ENCODE measurements at places on chromosomes 7 and 10.

DNA sequence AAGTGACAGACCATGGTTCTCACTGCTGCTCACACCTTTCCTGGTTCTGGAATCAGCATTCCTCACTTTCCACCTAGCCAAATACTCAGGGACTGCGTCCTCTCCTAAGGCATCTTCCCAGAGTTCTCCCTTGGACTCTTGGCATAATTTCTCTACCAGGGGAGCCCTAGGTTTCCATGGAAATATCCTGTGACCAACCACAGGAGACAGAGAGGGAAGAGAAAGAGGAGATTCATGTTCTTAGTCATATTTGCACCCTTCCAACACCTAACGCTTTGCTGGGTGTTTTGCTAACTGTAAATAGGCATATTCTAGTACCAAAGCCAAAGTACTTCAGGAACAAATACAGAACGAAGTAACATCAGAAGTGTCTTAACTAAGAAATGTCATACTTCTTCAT lies 28.6 kb downstream of the DENND11 start:
- no peak for DNase-seq

- DNase-seq = no peak
Measured at GRCh38 chr7:129162732-129163131, 18.2 kb downstream of the TSPAN33 start.

GRCh38 chr7:133139801-133140200 lies 57.9 kb upstream of the CHCHD3 start:
- DNase-seq = no peak

- DNase-seq = no peak
Measured at GRCh38 chr7:152072421-152072820, 46.9 kb downstream of the GALNT11 start.

DNA sequence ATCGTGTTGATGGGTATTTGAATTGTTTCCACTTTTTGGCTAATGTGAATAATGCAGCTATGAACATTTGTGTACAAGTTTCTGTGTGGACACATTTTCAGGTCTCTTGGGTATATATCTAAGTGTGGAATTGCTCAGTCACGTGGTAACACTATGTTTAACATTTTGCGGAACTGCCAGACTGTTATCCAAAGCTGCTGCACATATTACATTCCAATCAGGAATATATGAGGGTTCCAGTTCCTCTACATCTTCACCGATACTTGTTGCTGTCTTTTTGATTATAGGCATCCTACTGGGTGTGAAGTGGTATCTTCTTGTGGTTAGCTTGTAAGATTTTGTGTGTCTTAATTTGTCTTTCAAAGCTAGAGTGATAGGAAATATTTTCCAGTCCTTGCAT lies 6.8 kb downstream of the PTPN12 start:
- DNase-seq = no peak

GRCh38 chr7:123571684-123572083 lies 14.1 kb upstream of the NDUFA5 start:
- DNase-seq = no peak

DNA sequence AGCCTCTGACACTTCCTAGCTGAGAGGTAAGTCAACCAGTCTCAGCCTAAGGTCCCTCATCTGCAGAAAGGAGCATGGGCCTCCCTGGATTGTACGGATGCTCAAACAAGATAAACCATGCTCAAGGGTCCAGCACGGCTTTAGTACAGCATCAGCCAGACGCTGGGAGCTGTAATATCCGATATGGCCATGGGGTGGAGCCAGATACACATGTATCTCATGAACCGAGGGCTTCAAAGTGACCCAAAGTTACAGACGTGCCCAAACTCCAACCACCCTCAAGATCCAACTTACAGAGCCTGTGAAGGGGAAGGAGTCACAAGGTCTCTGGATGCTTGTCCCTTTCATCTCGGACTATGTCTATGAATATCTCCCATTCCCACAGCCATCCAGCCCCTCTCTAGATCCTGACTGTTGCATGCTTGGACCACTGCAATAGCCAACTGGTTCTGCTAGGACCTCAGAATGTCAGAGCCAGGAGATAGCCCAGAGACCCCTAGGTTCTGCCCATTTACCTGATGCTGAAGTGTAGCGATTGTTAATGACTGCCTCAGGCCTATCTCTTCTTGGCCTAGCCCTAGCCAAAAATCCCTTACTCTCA lies 142.4 kb downstream of the SH3PXD2A start:
- peak; percentile 87 for DNase-seq

GRCh38 chr10:99329554-99330346 lies 594 bp downstream of the CNNM1 start:
- peak; percentile 8 for DNase-seq

- DNase-seq = no peak
Measured at GRCh38 chr10:35459449-35459847, 123.1 kb downstream of the CCNY start.

GRCh38 chr7:134368851-134369544 lies 52.3 kb upstream of the SLC35B4 start:
- no peak for DNase-seq

- no peak for DNase-seq
Measured at GRCh38 chr7:141697211-141697871, 4.6 kb downstream of the DENND11 start.

GRCh38 chr7:30974605-30975255 lies 11.0 kb downstream of the GHRHR start:
- peak; percentile 65 for DNase-seq

DNA sequence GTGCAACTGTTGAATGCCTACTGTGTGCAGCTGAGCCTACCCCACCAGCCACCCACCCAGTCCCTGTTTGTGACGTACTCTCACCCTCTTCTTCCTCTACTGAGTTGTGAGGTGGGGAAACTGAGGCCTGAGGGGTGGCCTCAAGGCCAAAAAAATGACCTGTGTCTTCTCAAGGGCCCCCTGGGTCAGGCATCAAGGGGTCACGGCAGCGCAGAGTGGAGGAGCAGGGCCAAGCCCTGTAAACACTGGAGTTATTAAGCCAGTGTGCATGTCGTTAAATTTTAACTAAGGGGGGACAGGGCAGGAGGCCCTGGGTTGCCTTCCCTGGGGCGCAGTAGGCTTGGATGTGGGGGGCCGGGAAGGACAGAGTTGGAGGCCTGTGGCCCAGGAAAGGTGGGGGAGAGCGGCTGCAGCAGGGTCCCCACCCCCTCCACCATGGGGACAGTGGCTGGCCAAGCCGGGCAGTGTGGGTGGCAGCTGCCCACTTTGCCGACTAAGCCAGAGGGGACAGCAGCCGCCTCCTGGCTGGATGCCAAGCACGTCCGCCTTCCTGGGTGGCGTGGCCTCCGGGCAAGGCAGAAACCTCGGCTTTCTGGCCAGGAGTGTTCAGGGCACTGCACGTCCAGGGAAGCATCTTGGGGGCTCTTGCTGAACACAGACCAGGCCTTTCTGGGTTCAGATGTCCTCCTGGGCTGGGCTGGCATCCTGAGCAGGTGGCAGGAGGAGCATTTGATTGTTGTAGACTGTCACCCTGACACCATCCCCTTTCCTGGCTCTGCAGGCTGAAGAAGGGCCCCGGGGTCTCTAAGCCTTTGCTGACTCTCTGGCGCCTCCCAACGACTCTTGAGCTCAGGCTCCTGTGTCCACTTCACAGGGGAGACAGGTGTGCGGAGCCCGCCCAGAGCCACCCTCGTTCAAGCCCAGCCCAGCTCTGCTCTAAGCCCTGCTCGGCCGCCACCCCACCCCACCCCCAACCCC lies 1.9 kb downstream of the SLC29A4 start:
- DNase-seq = peak; percentile 33

DNA sequence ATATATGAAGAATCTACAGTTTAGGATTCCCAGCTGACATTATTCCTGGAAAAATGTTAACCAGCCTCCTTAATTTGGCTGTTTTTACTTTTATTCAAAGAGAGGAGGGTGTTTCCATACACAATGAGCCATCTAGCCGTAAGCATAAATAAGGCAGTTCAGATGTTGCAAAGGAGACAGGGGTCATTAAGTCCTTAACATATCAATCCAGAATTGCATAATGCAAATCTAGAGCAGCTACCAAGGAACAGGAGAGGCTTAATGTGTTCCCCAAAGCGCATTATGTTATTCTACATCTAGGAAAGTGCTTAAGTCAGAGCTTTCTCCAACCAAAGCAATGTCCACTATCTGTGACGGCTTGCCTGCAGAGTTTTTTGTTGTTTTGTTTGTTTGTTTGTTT lies 32.4 kb upstream of the TCF7L2 start:
- DNase-seq = no peak

- no peak for DNase-seq
Measured at GRCh38 chr7:42029405-42029804, 207.6 kb downstream of the GLI3 start.

- no peak for DNase-seq
Measured at GRCh38 chr7:68964060-68964459, 634.2 kb upstream of the AUTS2 start.

DNA sequence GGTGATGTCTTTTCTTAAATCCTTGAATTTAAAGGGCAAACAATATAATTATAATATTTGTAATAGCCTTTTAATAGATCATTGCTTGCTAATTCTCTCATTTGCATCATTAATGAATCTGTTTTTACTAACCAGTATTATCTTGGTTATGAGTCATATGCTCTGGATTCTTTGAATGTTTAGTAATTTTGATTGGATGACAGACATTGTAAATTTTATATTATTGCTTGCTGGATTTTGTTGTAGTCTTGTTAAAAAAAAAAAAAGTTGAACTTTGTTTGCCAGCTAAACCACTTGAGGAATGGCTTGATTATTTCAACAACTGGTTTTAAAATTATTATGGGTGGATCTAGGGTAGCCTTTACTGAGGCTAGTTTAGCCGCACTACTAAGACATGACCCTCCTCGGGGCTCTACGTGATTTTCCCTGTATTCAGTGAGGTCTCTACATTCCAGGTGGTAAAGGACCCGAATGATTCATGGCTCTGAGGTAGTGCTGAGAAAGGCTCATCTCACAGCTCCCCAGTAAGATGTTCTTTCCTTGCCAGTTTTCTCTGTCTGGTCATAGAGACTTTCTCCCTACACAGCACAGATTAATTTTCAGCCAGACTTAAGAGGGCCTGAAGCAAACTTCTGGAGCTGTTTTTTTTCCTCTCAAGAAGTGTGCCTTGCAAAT lies 8.5 kb downstream of the C10orf90 start:
- no peak for DNase-seq

GRCh38 chr10:49746626-49747302 lies 15.4 kb downstream of the OGDHL start:
- no peak for DNase-seq

GRCh38 chr7:39592586-39592985 lies 26.4 kb downstream of the YAE1 start:
- no peak for DNase-seq

- DNase-seq = no peak
Measured at GRCh38 chr10:121165276-121165675, 314.1 kb downstream of the WDR11 start.

DNA sequence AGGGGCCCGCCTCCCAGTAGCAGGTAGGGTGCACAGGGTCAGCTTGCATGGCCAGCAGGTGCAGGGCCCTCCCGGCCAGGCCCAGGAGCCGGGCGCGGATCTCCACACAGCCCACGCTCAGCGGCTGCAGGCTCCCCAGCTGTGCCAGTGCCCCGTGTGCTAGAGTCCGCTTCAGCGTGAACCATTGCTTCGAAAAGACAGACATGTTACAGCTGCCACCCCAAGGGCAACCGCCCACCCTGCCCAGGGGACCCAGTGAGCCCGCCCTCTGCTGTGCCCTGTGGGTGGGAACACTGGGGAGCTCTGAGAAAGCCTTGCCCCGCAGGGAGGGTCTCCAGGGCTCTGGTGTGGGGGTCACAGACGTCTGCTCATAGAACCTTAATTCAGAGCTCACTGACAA lies 64.3 kb upstream of the NKX6-2 start:
- DNase-seq = no peak

DNA sequence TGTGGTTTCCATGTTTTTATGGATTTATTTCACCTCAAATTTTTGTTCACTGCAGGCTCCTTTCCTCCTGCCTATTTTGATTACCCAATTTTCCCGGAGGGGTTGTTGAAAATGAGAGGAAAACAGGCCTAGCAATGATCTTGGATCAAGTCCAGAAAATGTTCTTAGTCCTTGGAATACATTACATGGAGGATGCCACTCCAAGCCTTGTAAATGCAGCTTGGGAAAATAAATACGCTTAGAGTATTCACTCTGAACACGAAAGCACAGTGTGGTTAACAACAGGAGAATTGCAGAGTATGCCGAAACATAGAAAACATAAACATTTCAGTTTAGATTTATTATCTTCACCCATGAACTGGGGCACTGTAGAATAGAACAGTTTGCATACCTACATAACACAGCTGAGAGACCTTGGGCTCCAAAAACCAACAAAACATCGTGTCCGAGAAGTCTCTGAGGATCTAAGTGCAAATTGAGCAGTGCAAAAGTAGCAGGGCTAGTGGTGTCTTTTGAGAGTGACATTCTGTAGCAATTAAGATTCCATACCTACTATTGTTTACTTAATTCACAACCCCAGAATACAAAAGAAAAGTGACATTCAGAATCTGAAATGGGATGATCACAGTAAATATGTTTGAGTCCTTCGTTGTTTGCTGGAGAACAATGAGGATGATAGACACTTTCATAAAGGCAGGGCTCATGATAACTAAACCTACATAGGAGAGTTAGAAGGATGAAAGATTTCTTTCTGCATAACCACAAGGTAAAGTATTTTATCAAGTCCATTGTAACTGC lies 7.6 kb upstream of the CD36 start:
- DNase-seq = no peak
